ENCODE measurements at places on chromosomes 1 and 21. TPM values are rescaled to one million over a fixed set of nuclear protein-coding genes. Genes with fewer than 3 reads are reported as not detected.

DNA sequence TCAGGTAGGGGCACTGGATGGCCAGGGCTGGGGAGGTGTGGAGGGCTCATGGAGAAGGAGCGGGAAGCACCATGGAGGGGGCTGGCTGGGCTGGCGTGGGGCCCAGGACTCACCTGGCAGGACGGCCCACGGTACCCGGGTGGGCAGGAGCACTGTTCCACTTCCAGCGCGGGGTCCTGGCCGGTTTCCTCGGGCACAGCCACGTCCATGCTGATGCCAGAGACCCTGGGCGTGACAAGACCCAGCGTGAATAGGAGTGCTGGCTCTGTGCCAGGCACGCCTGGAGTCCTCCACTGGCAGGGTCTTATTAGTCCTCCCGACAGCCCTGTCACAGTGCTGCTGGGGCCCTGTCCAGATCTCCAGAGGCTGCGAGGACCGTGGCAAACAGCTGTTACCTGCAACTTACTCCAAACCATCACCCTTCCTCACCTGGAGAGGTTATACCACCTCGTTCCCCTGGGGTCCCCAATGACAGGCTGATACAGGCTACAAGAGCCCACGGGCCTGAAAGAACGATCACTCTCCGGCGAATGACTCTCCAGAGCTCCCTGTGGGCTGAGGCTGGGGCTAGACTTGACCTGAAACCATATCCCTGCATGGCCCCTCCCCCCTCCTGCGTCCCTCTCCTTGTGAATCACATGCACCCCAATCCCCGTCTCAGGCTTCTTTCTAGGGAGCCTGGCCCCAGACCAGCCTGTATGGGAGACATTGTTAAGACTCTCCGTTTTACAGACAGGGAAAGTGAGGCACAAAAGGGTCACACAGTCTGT lies 62.1 kb downstream of the HSPG2 start:
- no peak for DNase-seq

- DNase-seq, result no peak
These were observed 368.7 kb downstream of the ST6GALNAC3 start for GRCh38 chr1:76443217-76443616.

Gene ZBTB8A
- total RNA-seq, result 9.6 TPM

- no peak for DNase-seq
These were observed 39.9 kb upstream of the SMYD2 start for GRCh38 chr1:214241060-214241459.

DNA sequence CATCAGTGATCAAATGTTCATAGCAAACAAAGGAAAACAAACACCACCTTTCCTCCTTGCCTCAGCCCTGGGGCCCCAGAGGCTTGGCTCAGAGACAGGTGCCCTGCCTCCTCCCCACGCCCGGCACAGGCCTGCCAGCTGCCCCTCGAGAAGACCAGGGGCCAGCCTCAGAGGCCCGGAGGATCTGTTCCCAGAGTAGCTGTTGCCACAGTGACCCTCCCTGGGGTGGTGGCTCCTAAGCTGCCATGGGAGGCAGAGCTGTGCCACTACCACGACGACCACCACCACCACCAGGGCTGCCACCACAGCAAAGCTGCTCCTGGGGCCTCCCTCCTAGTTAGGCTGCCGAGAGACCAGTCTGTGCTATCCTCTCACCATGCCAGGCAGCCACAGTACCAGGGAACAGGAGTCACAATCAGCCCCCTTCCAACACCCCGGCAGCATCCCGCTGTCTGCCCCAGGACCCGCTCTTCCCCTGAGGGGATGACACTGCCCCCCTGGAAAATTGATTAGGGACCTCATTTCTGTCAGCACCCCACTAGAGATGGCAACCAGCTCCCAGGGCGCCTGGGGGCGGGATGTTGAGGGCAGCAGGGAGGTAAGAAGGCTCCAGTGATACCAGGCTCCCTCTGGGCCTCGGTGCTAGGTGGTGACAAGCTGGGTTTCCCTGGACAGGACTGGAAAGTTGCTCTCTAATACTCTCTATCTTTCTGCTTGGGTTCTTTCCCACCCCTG lies 30.5 kb downstream of the KCNC4 start:
- no peak for DNase-seq

Gene C4BPB
- total RNA-seq, result not detected

- no peak for DNase-seq
These were observed 41.7 kb upstream of the SYT14 start for GRCh38 chr1:209896346-209896745.

GRCh38 chr1:64228167-64228957 lies 24.9 kb downstream of the UBE2U start:
- DNase-seq, result no peak

- peak; percentile 67 for DNase-seq
These were observed 7.1 kb upstream of the GPR61 start for GRCh38 chr1:109532365-109533136.

DNA sequence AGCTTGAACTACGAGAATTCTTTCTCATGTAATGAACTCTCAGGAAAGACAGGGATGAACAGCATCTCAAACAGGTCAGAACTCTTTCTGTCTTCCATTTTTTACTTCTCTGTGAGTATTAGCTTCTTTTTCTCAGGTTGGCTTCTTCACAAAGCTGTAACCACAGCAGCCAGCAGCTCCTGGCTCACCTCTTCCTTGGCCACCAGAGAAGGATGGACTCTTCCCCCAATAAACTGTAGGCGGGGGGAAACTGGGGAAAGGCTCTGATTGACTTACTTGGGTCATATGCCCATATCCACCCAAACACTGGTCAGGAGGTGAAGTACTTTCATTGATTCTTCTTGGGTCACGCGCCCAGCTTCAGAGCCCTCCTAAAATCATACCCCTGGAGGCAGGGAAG lies 14.4 kb upstream of the ENAH start:
- DNase-seq, result no peak

Gene SLC5A3
- 8.0 TPM for total RNA-seq

DNA sequence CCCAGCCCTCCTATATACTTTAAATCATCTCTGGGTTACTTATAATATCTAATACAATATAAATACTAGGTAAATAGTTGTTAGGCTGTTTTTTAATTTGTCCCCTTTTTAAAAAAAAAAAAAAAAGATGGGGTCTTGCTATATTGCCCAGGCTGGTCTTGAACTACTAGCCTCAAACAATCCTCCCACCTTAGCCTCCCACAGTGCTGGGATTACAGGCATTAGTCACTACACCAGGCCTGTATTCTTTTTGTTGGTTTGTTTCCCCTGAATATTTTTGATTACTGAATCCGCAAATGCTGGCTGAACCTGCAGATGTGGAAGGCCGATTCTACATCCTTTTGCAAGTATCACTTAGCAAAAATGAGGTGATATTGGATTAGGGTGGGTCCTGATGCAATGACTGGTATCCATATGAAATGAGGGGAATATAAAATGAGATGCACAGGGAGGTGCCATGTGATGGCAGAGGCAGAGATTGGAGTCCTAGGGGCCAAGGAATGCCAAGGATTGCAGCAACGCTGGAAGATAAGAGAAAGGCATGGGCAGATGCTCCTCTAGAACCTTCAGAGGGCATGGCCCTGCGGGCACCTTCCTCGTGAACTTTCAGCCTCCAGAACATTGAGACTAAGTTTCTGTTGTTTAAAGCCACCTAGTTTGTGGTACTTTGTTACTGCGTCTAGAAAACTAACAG lies 58.8 kb downstream of the SSBP3 start:
- no peak for DNase-seq

- DNase-seq, result no peak
These were observed 11.8 kb upstream of the KIAA0040 start for GRCh38 chr1:175204330-175204729.

GRCh38 chr1:91685994-91686393 lies 185.3 kb downstream of the CDC7 start:
- DNase-seq, result peak; percentile 74

Gene KCNH1
- total RNA-seq, result not detected

Gene PCBP3
- total RNA-seq, result 0.39 TPM

DNA sequence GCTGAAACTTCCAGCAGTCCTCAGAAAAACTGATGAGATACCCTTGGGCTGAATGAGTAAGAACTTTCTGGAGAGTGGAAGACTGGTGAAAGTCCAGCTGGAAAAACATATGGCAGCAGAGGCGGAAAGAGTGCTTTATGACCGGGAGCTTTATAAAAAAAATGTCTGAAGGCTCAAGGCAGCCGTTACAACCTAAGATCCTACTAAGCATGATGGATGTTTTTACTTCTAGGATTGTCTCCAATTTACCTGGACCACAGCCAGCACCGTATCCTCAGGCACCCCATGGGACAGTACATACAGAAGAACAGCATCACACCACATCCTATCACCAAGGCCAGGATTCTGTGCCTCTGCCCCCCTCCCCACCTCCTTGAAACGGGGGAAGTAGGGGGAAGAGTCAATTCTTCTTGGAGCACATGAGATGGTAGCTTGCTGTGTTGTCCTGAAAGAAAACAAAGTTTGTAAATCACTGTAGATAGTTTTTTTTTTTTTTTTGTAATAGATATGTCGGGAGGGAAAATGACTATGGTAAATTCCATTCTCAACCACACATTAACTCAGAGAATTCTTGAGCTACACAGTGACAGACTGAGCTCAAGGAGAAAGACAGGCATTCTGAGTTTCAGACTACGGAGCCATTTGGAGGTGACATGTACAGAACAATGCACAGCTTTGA lies 11.8 kb upstream of the IRF2BP2 start:
- DNase-seq, result no peak

DNA sequence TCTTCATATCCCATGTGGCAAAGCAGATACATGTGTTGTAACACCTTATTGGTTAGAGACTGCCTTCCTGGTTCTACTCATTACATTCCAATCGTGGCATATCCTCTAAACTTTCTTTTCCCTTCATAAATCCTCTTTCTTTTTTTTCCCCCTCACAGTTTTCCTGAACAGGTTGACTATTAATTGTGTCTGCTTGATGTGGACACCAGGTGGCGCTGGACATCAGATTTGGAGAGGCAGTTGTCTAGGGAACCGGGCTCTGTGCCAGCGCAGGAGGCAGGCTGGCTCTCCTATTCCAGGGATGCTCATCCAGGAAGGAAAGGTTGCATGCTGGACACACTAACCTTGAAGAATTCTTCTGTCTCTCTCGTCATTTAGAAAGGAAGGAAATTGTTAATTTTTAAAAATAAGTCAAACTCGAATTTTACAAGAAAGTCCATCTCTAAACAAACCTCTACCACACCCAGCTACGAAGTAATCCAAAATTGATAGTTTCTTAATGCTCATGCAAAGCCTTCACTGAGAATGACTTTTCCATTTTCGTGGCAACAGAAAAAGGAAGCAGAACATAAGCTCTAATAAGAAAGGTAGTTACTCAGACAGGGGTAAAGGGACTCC lies 59.4 kb upstream of the ASB17 start:
- DNase-seq, result peak; percentile 81

DNA sequence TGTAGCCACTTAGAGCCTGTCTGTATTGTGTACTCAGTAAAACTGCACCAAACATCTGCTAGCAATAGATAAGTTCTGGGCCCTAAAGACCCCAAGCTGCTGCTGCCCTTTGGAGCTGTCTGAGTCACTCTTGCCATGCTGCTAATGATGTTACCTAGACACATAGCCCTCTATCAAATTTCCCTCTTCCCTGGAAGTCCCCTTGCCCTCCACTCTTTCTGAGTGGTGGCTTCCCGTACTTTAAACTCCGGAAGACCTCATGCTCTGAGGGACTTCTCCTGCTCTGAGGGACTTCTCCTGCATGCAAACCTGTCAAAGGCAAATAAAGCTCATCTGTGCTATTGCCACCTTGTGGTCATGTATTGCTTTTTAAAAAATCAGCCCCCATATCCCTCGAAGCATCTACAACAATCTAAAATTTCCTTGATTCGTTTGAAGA lies 34.0 kb downstream of the FH start:
- peak; percentile 44 for DNase-seq

Gene SV2A
- 5.4 TPM for total RNA-seq

Gene RIPPLY3
- not detected for total RNA-seq

- no peak for DNase-seq
These were observed 489.3 kb upstream of the VAMP3 start for GRCh38 chr1:7281821-7282220.

- DNase-seq, result peak; percentile 87
These were observed 59.8 kb upstream of the MORC3 start for GRCh38 chr21:36260030-36260787.

- DNase-seq, result no peak
These were observed 57.4 kb upstream of the PAXBP1 start for GRCh38 chr21:32828908-32829307.

DNA sequence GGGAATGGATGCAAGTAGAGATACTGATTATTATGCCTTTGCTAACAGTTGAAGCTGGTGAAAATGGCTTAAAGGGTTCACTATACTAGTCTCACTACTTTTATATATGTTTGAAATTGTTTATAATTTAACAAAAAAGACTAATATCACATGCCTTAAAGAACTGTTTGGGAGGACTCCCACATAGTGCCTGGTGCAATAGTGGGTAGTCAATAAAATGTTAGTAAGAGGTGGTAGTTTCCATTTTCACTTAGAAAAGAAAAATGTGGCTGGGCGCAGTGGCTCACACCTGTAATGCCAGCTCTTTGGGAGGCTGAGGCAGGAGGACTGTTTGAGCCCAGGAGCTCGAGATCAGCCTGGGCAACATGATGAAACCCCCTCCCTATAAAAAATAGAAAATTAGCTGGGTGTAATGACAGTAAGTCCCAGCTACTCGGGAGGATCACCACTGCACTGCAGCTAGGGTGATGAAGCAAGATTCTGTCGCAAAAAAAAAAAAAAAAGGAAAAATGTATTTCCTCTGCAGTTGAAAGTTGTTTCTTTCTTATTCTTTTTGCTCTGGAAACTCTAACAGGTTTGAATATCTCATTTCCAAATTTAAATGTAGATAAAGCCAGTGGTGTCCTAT lies 24.5 kb downstream of the C21orf91 start:
- DNase-seq, result no peak

DNA sequence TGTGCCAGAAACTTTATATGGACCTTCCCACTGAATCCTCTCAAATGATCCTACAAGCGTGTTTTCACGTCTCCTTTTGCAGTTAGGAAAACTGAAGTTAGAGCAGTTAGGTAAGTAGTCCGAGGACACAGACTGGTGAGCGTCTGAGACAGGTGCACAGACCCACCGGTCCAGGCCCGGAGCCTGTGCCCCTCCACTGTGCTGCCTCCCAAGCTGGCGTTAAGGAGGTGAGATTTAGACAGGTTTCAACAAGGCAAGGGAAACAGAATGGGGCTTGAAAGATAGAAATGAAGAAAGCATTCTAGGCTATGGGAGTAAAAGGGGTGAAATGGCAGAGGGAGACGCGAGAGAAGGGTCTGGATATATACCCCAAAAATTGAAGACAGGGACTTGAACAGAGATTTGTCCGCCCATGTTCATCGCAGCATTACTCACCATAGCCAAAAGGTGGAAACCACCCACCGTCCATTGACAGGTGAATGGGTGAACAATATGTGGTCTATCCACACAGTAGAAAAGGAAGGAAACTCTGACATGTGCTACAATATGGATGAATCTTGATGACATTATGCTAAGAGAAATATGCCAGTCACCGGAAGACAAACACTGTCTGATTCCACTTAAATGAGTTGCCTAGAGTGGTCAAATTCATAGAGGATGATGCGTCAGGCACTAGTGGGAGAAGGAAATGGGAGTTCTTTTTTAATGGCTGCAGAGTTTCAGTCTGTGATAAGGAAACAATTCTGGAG lies 15.7 kb upstream of the PKP1 start:
- DNase-seq, result no peak

Data from endothelial cell of umbilical vein (primary cell).